ENCODE measurements at places on chromosomes 13 and 19. TPM values are rescaled to one million over a fixed set of nuclear protein-coding genes. Genes with fewer than 3 reads are reported as not detected.

The RNF225 gene
- not detected for total RNA-seq

The TGFB1 gene
- total RNA-seq = 17.4 TPM

The SRRM5 gene
- not detected for total RNA-seq

The LRG1 gene
- total RNA-seq = 1.6 TPM

The KCNRG gene
- 5.9 TPM for total RNA-seq

The WASF3 gene
- total RNA-seq = 21.2 TPM

The COL5A3 gene
- total RNA-seq = under 0.01 TPM

The SIGLEC14 gene
- total RNA-seq = not detected
